ENCODE measurements at places on chromosomes 12 and 14.

GRCh38 chr14:99667821-99668220, 16.3 kb upstream of the CYP46A1 start:
- DNase-seq = peak; percentile 20

DNA sequence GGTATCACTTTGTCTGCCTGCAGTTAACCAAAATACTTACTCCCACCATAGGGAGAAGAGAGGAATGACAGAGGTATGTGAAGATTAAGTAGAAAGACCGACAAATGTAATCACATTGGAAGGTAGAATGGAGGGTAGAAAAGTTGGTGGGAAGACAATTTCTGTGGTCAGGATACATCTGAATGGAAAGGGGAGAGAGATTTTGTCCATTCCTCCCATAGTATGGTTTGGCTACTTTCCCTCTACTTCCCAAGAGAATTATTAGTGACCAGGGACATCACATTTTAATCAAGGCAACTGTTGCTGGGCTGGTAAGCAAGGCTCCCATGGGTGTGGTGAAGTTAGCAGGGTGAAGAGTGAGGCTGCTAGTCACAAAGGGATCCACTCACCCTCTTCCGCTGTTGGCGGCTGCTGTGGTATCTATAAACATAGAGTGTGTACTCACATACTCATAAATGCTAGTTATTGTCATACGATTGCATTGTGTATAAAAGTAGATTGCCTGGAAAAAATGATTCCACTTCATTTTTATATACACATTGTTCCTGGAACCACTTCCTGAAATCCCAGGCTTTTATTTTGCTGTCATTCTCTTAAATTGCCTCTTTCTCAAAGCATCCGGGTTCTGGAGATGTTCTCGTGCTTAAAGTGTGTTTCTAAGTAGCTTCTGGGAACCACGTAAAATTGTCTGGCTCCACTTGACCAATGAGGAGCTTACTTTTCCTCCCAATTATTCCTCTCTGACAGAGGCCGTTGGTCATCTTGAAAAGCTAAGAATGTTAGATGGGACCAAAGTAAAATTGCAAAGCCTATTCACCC, 413.1 kb downstream of the ZFP36L1 start:
- no peak for DNase-seq

- DNase-seq = no peak
Measured at GRCh38 chr12:40241741-40242140, 16.9 kb downstream of the LRRK2 start.

DNA sequence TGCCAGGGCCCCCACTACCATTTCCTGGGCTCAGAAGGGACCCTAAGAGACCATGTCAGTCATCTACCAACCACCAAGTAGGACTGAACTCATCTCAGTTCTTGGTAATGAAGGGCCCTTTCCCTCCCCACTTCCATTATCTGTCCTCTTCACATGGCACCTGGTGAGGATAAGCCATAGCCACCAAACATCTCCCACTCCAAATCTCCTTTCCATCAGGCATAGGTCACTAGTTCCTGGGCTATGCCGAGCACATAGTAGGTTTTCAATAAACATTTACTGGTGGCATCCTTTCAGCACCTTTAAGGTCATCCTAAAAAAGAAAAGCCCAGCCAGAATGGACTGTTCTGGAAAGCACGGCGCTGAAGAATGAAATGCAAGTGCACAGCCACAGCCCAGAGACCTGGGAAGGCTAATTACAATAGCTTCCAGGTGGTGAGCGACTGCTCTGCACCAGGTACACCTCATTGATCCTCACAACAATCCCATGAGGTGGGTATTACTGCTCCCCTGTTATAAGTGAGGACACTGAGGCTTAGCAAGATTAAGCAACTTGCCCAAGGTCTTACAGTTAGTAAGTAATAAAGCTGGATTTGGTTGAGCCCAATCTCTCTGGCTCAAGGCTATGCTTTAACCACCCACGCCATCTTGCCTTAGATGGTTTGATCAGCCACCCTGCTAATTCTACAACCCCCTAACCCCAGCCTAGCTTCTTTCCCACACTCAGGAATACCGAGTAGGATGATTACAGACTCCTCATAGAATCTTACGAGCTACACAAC, 4.6 kb downstream of the SMUG1 start:
- DNase-seq = no peak

GRCh38 chr12:122846622-122847515, 11.6 kb downstream of the HIP1R start:
- DNase-seq = no peak

DNA sequence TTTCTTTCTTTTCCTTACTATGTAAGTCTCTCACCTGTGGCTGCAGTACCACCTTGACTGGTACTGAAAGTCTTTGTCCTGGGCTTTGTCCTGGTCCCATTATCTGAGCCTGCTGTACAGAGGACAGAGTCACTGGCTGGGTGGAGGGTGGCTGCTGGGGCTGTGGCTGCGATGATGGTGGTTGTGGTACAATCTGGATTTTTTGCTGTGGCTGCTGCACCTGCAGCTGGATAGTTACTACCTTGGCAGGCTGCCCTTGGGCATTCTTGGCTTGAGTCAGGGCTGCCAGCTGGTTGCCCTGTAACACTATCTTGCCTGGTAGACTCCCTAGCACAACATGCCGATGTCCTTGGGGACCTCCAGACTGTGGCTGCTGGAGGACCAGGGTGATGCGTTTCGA, 27.0 kb downstream of the CHD8 start:
- DNase-seq = no peak

DNA sequence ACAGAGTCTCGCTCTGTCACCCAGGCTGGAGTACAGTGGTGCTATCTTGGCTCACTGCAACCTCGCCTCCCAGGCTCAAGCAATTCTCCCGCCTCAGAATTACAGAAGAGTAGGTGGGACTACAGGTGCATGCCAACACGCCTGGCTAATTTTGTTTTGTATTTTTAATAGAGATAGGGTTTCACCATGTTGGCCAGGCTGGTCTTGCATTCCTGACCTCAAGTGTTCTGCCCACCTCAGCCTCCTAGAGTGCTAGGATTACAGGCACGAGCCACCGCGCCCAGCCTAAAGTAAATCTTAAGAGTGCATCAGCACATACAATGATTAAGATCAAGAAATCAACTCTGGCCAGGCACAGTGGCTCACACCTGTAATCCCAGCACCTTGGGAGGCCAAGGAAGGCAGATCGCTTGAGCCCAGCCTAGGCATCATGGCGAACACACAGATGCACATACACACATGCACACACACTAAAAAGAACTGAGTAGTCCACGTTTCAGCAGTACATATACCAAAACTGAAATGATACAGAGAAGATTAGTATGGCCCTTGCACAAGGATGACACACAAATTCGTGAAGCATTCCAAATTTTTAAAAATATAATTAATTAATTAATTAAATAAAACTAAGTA, 65.0 kb downstream of the HECTD1 start:
- DNase-seq = no peak

DNA sequence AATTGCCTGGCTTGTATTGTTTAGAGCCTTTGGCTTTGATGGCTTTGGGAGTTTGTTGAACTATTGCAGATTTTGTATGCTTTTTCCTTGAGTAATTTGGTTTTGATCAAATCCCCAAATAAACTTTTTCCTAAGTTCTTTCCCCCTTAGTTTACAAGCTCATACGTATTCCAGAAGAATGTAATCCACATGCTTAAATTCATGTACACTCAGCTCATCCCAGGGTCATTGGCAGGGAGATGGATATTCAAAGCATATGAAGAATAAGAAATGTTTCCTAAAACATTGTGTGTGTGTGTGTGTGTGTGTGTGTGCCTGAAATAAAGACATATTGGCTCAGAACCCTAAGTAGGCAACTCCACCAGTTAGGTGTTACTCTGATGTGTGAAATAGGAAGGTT, 89.4 kb downstream of the TMEM30B start:
- no peak for DNase-seq

DNA sequence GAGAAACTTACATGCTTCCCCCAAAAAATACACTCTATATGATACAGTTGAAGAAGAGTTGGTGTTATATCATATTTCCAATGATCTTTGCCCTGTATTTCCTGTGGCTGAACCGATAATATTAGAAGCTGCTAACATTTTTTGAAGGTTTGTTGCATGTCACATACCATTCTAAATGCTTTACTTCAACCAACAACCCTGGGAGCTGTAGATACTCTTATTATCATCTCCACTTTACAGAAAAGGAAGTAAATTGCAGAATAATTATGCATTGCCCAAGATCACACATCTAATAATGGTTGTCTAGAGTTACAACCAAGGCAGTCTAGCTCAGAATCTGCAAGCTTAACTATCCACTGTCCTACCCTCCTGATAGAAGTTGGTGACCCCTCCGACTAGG, 182.8 kb downstream of the NUAK1 start:
- no peak for DNase-seq

DNA sequence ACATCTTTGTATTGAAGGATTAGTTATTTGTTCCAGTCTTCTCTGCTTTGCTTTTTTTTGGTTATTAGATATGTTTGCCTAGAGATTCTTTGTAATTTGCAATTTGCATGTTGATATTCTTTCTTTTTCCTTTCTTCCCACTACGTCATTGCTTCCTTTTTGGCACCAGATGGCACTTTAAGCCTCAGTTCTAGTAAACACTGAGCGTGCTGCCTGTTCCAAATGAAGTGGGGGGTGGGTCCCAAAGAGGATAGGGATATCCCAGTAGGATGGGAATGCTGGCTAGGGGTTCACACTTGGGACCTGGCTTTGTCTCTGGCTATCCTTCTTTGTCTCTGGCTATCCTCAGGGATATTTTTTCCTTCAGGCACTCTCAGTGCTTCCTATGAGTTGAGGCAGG, 17.0 kb downstream of the EAPP start:
- no peak for DNase-seq

GRCh38 chr12:6927379-6928021, at the start of gene ATN1:
TSS of gene ATN1 (plus strand) at chr12:6927959. CDS start at chr12:6934002, 6,043 bp downstream.
- DNase-seq = peak; percentile 52

GRCh38 chr12:53712059-53712643, 15.1 kb downstream of the CALCOCO1 start:
- no peak for DNase-seq

GRCh38 chr12:19633194-19633593, 193.9 kb downstream of the AEBP2 start:
- DNase-seq = no peak

All from suppressor macrophage treated with lipopolysaccharide for 1 hour (primary cell).